ENCODE measurements at places on chromosomes 5 and 9.

- DNase-seq = no peak
These were observed 306.3 kb downstream of the TLE4 start for GRCh38 chr9:79877943-79878602.

DNA sequence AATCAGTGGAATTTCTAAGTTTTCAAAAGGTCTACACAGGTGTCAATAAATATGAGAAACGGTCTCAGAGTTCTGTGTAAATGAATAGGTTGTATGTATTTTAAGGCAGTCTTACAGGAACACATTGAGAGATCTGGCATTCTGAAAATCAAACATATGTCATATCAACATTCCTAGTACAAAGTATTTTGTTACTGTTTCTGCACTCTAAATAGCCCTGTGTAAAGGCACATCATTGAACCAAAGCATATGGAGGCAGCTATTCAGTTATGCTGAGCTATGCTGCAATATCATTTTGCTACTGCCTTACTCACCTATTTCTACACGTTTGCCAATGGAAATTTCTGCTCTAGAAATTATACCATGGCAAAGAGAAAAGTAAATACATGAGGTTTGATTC is 379.1 kb downstream of the KIAA0825 start:
- DNase-seq = no peak

GRCh38 chr9:114409103-114409780 is 21.5 kb upstream of the AKNA start:
- peak; percentile 87 for DNase-seq

DNA sequence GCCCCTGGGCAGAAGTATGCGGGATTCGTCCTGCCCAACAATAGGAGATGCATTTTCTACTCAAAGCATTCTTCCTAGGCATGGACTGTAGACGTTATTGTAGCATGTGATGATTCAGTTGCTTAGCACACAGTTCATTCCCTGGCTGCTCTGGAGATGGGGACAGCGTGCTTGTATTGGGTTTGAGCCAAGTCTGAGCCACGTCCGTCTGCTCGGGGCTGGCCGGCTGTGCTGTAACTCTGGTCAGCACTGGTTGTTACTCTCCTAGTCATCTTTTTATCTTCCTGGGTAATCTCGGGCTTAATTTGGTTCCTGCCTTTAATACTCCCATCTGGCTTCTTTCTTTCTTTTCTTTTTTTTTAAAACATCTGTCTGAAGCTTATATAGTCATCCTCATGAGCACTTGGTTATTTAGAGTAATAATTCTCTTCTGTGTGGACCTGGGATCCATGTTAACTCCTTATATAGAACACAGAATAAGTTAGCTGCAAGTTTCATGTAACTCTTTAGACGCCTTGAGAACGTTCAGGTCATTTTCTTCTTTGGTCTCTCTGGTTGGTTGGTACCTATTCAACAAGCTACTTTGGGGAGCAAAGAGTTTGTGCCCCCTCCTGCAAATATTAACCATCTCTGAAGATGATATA is 118.8 kb upstream of the RPS23 start:
- peak; percentile 97 for DNase-seq

- DNase-seq = no peak
These were observed 88.1 kb downstream of the S1PR3 start for GRCh38 chr9:89079391-89079790.

DNA sequence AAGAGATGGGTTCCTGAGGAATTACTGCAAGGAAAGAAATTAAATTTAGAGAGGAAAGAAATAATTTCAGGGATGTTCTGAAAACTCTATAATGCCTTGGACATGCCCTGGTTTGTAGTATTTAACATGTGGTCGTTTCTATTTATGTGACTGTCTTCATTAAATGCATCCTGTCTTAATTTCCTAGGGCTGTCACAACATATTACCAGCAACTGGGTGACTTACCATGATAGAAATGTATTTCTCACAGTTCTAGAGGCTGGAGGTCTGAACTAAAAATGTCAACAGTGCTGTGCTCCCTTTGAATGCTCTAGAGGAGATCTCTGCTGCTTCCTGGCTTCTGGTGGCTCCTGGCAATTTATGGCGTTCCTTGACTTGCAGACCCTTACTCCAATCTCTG is 287.7 kb downstream of the FBXL7 start:
- peak; percentile 4 for DNase-seq

DNA sequence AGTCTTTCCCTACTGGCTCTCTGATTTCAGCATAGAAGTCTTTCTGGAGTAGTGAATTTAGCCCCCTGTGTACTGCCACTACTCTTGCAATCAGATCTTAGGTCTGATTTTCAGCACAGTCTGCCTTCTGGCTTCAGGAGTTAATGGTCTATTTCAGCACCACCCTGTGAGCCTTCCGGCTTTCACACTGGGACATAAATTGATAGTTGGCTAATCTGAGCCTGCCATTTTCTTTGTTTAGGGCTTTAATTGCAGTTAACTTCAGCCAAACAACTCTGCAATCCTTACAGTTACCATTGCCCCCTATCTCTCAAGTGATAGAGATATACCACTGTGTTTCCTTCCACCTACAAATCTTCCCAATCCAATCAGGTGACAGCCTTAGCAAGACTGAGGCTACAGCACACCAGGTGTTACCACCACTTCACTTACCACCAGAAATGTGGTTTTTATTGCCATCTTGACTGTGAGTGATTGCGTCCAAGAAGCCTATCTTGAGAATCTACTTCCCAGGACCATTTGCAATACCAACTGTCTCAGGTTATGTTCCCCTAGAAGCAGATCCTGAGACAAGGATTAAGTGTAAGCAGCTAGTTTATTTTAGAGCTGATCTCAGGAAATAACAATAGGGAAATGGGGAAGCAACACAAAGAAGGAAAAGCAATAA is 51.9 kb upstream of the NEK6 start:
- no peak for DNase-seq

- DNase-seq = no peak
These were observed 430.1 kb upstream of the DAB2 start for GRCh38 chr5:39854771-39855410.

- no peak for DNase-seq
These were observed 80.3 kb upstream of the ERBIN start for GRCh38 chr5:65846101-65846500.

- DNase-seq = no peak
These were observed 81.4 kb downstream of the ANKH start for GRCh38 chr5:14790220-14790619.

GRCh38 chr5:143033535-143034250 is 263.5 kb downstream of the ARHGAP26 start:
- DNase-seq = peak; percentile 91

DNA sequence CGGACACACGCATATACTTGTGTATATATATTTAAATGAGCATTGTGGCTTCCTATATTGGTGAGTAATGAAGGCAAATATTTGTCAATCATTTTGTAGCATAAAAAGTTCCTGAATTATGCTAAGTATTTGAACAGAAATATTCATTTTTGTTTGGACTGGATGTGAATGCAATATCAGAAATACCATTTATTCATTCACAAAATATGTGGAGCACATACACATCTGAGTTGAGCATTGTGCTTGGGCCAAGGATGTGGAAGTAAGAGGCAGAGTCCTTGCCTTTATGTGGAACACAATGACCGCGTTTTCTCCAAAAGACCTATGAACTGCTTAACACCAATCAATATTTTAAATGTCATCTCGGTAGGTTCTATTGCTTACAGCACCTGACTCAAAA is 1086.5 kb downstream of the NR2F1-AS1 start:
- no peak for DNase-seq

DNA sequence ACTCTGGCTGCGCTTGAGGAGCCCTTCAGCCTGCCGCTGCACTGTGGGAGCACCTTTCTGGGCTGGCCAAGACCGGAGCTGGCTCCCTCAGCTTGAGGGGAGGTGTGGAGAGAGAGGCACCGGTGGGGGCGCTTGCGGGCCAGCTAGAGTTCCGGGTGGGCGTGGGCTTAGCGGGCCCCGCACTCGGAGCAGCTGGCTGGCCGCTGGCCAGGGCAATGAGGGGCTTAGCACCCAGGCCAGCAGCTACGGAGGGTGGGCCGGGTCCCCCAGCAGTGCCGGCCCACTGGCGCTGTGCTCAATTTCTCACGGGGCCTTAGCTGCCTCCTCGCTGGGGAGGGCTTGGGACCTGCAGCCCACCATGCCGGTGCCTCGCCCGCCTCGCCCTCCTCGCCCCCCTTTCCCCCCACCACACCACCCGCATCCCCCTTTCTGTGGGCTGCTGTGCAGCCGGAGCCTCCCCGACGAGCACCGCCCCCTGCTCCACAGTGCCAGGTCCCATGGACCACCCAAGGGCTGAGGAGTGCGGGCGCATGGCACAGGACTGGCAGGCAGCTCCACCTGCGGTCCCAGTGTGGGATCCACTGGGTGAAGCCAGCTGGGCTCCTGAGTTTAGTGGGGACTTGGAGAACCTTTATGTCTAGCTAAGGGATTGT is 954.5 kb downstream of the DTWD2 start:
- DNase-seq = no peak

- no peak for DNase-seq
These were observed 56.1 kb upstream of the FSTL4 start for GRCh38 chr5:133668458-133668857.

DNA sequence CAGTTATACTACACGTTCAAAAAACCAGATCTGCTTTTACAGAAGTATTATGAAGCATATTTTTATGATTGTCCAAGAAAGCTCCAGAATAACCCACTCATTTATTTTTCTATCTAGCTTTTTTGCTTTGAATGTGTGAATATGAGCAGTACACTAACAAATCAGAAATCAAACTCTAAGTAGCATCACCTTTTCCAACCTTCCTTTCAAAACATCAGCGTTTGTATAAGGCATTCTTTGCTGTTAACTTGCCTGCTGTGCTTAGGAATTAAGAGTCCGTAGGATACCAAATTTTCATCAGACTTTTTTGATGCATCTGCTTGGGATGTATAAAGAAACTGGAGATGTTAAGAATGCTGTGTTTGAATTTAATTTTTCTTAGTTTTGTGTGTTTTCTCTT is 3.8 kb downstream of the TLE4 start:
- no peak for DNase-seq

GRCh38 chr9:87787735-87788134 is 61.8 kb downstream of the CTSL start:
- DNase-seq = no peak

DNA sequence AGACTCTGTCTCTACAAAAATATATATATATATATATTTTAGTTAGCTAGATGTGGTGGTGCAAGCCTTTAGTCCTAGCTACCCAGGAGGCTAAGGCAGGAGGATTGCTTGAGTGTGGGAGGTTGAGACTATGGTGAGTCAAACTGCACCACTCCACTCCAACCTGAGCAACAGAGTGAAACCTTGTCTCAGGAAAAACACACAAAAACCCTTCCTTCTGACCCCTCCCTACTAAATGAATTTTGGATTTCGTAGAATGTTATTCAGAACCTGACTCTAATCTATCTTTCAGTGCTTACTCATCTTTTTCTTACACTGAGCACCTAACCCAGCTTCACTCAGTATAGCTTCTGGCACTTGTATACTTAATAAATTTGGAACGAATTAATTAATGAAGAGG is 35.2 kb upstream of the IL7R start:
- no peak for DNase-seq

DNA sequence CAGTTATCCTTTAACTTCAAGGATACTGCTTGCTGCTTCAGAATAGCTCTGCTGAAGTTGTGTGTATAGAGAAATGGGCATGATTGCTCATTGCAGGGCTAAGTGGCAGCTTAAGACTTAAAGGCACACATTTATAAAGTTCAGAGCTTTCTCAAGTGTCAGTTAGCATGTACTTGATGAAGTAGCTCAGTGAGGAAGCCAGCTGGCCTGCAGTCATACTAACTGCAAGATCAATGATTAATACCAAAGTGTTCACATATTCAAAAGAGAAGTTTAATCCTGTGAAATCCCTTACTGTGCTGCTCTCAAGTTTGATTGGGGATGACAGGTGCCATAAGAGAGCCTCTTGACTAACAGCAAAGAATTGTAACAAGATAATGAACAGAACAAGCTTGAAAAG is 483.4 kb upstream of the NUDT12 start:
- no peak for DNase-seq

DNA sequence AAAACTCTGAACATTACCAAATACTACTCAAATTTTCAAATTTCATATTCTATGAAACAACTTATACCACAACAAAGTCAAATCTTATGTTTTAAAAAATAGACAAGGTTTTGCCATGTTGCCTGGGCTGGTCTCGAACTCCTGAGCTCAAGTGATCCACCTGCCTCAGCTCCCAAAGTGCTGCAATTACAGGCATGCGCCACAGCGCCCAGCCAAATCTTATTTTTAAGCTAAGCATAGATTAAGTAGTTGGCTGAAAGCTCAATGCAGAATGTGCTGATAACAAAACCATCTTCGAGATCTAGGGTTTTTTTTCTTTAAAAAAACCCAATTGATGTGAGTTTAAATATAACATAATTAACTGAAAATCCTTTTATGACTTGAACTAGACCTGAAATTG is 6.4 kb downstream of the LMBRD2 start:
- no peak for DNase-seq

DNA sequence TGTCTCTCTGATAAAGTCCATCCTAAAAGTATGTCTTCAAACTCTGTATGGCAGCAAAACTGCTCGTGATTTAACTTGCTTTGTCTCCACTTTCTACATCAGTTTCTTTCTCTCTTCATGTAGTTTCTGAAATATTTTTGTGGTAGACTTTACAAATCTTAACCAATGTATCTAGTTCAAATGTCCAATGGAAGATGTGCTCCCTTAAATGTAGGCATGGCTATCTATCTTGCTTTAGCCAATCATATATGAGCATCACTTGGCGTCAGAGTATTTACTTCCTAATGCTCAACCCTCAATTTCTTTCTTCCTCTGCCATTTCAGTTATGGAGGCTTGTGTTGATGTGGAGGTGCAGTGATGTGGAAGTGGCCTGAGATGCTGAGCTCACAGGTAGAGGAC is 206.1 kb upstream of the ZNF608 start:
- DNase-seq = no peak

DNA sequence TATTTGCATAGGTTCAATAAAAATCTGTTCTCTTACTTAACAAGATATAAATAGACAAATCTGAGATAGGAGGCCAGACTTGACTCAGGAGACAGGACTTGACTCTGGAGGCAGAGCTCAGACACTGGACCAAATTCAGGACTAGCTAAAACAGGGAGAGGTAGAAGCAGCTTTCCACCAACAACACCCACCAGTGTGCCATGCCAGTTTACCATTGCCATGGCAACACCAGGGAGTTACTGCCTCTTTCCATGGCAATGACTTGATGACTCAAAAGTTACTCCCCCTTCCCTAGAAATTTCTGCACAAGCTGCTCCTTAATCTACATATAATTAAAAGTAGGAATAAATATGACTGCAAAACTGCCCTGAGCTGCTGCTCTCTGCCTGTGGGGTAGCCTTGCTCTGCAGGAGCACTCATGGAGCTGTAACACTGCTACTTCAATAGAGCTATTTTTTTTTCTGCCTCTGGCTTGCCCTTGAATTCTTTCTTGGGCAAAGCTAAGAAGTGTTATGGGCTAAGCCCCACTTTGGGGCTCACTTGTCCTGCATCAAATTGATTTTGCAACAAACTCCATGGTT is 473.0 kb downstream of the PLK2 start:
- peak; percentile 24 for DNase-seq

DNA sequence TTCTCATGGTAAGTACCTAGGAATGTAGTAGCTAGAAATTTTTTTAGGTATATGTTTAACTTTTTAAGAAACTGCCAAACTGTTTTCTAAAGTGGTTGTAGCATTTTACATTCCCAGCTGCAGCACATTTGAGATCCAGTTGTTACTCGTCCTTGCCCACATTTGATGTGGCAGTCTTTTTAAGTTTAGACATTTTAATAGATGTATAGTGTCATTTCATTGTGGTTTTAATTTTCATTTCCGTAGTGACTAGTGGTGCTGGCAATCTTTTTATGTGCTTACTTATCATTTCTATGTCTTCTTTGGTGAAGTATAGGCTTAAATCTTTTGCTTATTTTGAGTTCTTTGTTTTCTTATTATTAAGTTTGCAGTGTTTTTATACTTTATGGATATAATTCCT is 171.6 kb downstream of the GAS1 start:
- no peak for DNase-seq
